ENCODE measurements at places on chromosomes 2 and 18.

DNA sequence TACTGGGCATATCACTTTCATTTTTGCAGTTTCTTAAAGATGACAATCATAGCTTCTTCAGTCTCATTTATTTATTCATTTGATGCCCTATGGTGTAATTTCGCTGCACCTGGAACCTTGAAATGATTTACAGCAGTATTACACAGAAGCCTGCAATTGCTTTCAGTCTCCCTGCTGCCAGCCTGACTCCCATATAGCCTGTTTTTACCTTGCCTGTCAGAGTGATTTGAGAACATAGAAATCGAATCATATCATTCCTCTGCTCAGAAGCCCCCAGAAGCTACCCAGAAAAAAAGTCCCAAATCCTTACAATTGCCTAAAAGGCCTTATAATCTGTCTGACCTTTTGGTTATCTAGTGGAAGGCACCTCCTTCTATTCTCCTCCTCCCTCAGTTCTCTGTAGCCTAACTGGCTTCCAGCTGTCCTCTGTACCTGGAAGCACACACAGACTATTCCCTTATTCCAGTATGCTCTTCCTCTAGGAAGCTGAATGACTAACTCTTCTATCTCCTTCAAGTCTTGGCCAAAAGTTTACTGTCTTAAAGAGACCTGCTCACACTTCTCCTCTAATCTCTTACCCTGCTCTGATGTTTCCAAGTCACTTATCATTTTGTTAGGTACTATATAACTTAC, 12.6 kb downstream of the SCN3A start:
- DNase-seq: no peak

DNA sequence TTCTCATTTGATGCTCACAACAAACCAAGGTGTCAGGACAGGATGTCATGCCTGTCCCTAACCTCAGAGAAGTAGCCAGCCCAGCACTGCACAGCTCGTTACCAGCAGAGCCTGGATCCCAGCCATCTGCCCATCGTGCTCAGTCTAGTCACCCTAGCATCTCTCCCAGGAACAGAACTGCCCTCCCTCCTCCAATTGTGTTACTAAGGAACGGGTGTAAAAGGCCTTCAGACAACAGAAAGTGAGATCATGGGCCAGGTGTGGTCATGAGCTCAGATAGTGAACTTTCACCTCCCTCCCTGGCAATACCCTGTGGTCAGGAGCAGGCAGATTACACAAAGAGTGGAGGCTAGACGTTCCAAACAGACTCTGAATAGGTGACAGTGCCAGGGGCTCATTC, 111.8 kb upstream of the PPP1CB start:
- no peak for DNase-seq

DNA sequence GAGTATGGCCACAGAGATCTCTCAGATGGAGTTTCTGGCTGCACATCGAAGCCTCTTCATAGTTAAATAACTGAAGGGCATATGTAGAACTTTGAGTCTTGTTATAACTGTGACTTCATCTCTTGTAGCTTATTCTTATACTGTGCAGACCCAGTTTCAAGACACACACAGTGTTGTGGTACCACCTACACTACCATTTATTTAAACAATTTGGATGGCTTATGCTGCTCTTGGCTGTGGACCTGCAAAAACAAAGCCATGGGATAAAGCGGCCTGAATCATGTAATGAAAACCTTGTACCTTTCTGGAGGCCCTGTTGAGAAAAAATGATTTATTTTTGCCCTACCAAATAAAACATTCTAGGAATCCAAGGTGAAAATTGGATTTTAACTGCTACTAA, 262.8 kb upstream of the RASGRP3 start:
- DNase-seq: no peak

DNA sequence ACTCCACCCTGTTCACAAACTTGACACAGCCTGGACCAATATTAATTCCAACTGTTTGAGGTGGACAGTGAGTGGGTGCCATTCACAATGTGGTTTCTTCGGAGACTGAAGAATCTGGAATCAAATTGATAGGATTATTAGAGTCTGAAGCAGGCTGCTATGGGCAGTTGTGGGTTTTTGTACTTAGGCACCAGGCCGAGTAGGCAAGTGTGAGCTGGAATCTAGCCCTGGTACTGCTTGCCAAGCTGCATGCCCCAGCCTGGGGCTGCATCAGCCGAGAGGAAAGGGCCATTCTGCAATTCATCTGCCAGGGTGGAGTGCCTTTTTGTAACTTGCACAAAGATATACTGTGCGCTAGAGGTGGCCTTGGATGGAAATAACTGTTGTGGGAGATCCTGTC, 654.7 kb upstream of the FANCL start:
- no peak for DNase-seq

Measured in activated T-helper 1 cell treated with anti-CD3 and anti-CD28 coated beads, Interleukin-2, amount 50 U/mL, for 16 hours (primary cell).